ENCODE measurements at places on chromosomes 2 and 18.

- peak; percentile 25 for DNase-seq
Observed at GRCh38 chr2:98086491-98087446, at the start of gene VWA3B. TSS of gene VWA3B (plus strand) at chr2:98087167. CDS start at chr2:98093093, 5,926 bp downstream.

GRCh38 chr2:98710734-98711133, 20.2 kb downstream of the MGAT4A start:
- DNase-seq, result no peak

DNA sequence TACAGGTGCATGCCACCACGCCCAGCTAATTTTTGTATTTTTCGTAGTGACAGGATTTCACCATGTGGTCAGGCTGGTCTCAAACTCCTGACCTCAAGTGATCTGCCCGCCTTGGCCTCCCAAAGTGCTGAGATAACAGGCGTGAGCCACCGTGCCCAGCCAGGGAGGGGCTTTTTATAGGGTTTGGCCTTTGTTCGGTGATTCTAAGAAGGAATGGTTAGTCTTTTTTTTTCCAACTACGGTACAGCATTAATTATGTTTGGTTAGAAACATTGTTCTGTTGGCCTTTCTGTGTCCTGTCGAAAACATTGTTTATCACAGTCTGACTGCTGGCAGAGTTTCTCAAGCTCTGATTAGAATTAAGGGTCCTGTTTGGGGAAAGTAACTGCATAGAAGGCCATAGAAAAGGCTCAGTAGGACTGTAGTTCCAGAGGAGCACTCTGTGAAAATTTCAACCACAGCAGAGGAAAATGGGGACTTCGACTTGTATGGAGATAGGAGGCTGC, 19.3 kb upstream of the SMCHD1 start:
- DNase-seq, result no peak

GRCh38 chr2:224895377-224895776, 146.9 kb downstream of the DOCK10 start:
- no peak for DNase-seq

DNA sequence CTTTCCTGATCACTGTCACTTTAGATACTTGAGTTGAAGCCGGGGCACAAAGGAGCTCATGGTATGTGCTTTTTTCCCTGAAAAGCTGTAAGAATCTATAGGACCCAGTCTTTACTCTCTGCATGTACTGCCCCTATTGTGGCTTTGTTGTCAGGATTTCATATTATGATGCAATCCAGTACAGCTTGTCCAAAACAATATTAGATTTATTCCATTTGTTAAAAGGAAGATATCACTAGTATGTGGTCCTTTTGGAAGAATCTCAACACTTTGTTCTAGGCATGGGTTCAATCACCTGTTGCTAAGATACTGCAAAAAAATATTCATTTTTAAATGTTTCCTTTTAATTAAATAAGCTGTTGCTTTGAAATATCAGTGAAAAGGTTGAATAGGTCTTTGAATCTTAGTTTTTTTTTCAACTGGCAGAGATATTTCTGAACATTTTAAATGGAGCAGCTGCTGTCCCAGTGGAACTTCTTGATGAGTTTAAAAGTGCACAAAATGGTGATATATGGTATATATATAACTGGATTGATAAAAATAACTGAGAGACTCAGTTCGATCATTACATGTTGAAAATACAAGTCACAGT, 256.6 kb upstream of the NT5C1B start:
- no peak for DNase-seq

DNA sequence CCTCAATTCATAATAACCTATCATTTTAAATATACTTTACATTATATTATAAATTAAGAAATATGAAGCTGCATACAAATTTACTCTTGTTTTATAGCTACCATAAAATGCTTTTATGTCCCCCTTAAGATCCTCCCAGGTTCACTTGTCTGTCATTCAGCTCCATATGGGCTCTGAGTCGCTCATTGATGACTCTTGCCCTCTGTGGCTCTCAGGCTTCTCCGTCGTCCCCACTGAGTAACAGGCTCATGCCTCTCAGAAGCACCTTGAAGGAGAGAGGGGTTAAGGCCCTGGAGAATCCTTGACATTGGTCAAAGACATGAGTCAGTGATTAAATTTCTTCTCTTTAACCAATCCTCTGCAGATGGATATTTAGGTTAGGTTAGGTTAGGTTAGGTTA, 6.2 kb upstream of the MCM6 start:
- DNase-seq, result no peak

GRCh38 chr2:26816893-26817292, 31.0 kb downstream of the CENPA start:
- DNase-seq, result no peak

DNA sequence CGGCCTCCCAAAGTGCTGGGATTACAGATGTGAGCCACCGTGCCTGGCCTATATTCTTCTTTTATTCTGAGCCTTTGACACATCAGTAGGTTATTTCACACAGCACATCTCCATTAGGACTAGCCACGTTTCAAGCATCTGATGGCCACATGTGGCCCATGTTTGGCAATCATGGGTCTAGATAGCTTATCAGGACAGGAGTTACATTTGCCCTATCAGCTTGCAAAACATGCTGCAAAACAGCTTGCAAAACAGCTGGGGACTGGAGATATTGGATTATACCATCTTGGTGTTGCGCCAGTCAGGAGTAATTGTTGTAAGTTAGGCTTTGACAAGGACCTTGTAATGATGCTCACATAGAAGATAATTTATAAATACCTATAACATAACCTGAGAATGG, 94.9 kb downstream of the GBX2 start:
- DNase-seq, result no peak

DNA sequence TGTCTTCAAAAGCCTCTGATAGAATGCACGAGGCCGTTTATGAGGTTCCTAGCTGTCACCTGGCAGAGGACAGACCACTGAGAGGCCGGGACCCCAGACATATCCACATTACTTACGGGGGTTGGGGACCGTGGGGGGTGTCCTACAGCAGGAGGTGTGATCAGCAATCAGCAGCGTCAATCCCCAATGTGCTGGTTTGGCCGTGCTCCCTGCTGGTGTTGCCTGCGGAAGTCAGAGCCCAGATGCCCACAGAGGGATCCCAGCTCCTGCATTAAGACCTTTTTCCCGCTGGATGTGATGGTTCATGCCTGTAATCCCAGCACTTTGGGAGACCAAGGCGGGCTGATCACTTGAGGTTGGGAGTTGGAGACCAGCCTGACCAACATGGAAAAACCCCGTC, 20.8 kb upstream of the SP5 start:
- no peak for DNase-seq

DNA sequence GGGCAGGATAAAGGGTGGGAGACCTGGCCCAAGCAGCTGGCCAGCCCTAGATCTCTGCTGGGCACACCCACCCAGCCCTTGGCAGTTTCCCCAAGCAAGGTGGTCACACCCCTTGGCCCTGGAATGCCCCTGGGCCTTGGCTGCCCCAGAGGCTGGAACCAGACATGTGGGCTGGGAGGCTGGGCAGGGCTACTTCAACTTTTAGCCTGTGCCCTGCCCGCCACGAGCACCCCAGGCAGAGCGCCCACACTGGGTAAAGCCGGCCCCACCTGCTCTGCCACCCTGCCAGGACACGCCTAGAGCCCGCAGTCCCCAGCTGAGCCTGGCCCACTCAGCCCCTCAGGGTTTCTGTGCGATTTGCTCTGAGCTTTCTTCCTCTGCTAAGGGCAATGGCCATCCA, 119.7 kb upstream of the SMAD2 start:
- DNase-seq, result no peak

GRCh38 chr2:18903750-18904149, 314.4 kb upstream of the NT5C1B start:
- no peak for DNase-seq

GRCh38 chr2:207260021-207260420, 94.3 kb upstream of the KLF7 start:
- peak; percentile 18 for DNase-seq

DNA sequence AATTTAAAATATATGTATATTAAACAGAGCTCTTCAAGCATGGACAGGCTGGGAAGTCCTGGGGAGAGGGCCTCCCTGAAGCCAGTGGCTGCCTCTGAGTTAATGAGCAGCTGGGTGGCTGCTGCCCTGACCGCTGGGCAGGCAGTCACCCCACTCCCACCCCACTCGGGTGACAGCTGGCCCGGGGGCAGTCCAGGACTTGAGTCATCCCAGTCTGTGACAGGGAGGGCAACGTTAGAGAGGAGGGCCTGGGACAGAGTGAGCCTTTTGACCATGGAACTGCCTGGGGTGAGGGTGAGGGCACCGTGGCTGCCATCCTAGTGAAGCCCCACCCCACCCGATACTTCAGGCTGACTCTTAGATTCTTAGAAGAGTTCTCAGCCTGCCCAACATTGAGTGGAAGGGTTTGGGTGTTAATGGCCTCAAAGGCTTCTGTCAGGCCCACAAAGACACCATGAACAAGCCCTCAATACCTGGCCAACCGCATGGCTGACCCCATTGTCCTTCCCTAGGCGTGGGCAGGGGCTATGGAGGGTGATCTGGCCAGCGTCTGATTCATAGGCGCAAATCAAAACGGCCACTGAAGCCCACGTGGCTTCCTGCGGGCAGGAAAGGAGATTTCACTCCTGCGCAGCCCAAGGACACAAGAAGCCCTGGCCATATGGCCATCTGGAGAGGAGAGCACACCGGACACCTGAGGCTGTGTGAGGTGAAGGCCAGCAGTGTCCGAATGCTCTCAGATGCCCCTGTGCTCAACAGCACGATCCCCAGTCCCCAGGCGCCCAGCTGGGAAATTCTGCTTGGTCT, 47.5 kb downstream of the MRPS5 start:
- DNase-seq, result no peak

DNA sequence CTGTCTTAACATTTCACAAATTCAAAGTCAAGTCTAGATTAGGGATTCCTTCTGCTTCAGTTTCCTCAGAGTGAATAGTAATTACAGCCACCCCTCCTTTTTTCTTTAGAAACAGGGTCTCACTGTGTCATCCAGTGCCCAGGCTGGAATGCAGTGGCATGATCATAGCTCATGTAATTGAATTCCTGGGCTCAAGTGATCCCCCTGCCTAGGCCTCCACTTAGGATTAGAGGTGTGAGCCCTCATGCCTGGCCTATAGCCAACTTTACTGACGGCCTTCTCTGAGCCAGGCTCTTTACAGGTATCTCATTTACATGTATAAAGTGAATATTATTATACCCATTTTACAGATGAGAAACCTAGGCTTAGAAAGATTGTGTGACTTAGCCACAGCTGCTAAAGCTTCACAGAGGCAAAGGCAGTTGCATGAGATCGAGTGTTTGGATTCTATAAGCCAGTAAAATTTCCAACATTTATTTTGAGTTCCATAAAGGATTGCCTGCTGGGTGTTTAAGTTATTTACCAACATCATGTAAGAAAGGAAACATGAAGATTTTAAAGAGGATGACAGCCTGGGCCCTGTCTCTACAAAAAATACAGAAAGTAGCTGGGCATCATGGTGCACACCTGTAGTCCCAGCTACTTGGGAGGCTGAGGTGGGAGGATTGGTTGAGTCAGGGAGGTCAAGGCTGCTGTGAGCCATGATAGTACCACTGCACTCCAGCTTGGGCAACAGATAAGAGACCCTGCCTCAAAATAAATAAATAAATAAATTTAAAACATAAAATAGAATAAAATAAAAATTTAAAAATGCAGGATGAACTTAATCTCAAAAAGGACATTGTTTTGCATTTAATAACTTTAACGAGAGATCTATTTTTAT, 1.8 kb downstream of the ENOSF1 start:
- DNase-seq, result no peak

GRCh38 chr2:151947813-151948165, 119.6 kb upstream of the ARL5A start:
- peak; percentile 11 for DNase-seq

- peak; percentile 17 for DNase-seq
Observed at GRCh38 chr2:188333751-188334524, 42.3 kb downstream of the GULP1 start.

GRCh38 chr2:98378196-98378595, 31.9 kb downstream of the CNGA3 start:
- no peak for DNase-seq

DNA sequence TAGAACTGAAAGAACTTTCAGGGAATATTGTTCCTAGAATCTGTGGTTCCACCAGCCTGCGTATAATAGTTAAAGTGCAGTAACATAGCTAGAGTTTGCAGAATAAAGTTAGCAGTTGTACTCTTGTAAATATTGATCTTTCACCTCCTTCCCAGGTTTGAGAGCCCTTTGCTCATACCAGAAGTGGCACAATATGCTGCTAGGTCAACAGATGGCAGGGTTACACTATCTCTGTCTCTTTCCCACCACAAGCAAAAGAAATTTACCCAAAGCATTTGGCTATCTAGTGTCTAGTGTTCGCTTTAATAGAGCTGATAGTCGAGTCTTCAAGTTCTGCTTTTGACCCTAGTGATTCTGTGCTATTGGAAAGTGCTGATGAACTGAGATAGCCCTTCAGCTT, 119.0 kb upstream of the KLHL14 start:
- DNase-seq, result no peak

DNA sequence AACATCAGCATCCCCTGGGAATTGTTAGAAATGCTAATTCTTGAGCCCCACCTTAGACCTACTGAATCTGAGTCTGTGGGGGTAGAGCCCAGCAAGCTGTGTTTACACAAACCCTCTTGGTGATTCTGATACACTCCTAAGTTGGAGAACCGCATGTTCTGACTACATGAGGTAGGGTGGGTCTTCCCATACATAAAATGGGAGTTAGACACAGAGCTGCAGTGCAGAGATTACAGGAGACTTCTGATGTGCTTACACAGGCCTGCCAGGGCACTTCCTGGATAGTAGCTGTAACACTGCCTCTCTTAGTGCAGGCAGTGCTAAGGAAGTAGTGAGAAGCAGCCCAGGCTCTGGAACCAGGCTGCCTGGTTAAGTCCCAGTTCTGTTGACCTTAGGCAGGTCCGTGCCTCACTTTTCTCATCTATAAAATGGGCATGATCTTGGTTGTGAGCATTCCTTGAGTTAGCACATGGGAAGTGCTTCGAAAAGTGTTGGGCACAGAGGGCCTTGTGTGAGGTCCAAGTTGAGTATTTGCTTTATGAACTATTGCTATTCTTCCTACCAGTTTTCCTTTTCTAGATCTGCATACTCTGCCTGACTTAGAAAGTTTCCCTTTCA, 67.3 kb downstream of the GLI2 start:
- no peak for DNase-seq

DNA sequence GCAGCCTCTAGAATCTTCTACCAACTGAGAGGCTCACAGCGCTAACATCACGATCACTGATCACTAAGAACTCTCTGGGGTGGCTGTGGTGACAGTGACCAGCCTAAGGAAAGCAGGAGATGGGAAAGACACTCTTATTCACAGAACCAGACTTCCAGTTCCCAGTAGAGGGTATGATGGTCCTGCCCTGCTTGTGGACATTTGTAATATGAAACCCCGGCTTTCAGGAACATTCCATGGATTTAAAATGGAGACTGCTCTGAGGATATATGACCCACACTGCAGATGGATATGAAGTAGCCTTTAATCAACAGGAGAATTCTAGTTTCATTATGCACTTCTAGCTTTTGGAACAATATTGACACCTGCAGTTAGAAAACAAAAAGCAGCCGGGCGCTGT, 131.8 kb downstream of the AFF3 start:
- DNase-seq, result peak; percentile 51

DNA sequence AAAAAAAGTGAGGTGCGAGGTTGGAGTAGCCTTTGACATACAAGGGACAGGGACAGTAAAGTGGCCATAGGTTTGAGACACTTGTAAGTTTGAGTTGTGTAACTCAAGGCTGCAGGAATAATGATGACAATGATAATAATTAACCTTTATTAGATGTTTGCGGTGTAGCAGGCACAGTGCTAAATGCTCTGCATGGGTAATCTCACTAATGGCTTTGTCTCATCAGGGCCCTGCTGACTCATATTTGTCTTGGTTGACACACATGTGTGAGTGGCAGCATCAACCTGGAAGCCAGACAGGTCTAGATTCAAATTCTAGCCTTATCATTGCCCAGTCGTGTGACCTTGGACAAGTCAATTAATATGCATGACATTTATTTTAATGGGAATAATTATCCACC, 126.2 kb downstream of the FSHR start:
- no peak for DNase-seq
